GM18507 (cell line): ENCODE measurements at places on chromosomes 11 and 22.

GRCh38 chr11:84503503-84503902 lies 1123.6 kb downstream of the DLG2 start:
- DNase-seq, result no peak

- no peak for DNase-seq
Observed at GRCh38 chr22:20448630-20449029, 11.0 kb upstream of the SCARF2 start.

GRCh38 chr22:48568736-48569330 lies 1258.8 kb downstream of the BRD1 start:
- DNase-seq, result no peak

DNA sequence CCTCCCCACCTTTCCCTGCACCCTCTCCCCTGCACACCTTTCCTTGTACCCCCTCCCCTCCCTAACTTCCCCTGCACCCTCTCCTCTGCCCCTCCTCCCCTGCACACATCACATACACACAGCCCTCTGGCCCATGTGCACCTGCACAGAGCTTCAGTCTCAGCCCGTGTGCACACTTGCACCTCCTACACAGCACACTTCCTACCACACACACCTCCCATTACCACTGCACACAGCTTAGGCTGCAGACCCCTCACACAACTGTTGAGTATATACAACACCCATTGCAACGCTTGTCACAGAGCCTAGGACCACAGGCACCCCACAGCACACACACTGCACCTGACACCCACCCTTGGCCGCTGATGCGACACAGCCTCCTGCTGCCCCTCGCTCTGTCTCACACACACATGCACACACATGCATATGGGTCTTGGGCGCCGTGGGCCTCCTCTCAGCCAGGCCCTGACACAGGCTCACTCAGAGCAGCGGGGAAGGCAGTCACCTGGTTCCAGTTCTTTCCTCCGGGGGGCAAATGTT lies 411 bp downstream of the SIGIRR start:
- no peak for DNase-seq

GRCh38 chr11:8352103-8352875 lies 88.6 kb upstream of the LMO1 start:
- DNase-seq, result no peak

GRCh38 chr22:48335442-48336139 lies 1492.1 kb downstream of the BRD1 start:
- DNase-seq, result no peak

DNA sequence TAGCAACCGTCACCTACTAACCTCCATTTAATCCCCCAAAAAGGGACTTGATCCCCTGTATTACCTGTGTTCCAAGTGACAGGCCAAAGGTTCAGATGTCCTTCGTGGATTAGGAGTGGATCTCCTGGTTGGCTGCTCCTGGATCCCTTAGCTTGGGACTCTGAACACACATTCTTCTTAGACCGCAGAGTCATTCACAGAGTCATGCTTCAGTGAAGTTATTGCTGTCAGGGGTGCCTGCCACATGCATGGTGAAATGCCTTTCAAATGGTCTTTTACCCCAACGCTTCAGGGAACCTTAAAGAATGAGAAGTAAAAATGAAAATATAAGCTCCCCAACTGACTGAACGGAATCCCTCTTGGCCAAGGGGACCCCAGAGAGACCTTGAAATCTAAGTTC lies 49.1 kb downstream of the ADAMTS8 start:
- DNase-seq, result no peak

- DNase-seq, result no peak
Observed at GRCh38 chr22:36940676-36941075, 27.2 kb downstream of the CSF2RB start.

GRCh38 chr22:39466228-39467006 lies 9.6 kb downstream of the MGAT3 start:
- DNase-seq, result no peak

DNA sequence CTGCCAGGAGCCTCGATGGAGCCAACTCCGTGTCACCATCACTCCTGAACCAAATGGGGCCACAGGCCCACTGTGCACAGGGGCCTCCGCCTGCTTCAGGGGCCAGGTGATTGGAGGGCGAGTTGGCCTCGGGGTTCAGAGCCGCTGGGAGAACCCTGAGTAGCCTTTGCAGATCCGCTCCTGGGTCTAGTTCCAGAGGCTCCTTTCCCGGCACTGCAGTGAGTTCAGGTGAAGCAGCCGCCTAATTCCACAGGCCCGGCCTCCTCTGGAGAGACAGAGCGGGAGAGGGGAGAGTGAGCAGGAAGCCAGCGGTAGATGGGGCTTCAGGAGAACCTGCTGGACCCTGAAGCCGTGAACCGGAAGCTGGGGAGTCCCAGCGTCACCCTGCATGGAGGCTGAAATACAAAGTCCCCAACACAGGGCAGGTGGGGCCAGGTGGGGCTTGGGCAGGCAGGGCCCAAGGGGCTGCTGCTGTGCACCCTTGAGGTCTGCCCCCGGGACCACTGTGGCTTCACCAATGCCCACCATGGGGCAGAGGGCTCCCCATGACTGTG lies 22.5 kb downstream of the DRD4 start:
- no peak for DNase-seq

- DNase-seq, result no peak
Observed at GRCh38 chr11:2770761-2771301, 71.0 kb upstream of the KCNQ1OT1 start.

- no peak for DNase-seq
Observed at GRCh38 chr22:27476729-27477128, 324.8 kb downstream of the MN1 start.

- no peak for DNase-seq
Observed at GRCh38 chr11:8826901-8827560, 84.0 kb upstream of the AKIP1 start.

DNA sequence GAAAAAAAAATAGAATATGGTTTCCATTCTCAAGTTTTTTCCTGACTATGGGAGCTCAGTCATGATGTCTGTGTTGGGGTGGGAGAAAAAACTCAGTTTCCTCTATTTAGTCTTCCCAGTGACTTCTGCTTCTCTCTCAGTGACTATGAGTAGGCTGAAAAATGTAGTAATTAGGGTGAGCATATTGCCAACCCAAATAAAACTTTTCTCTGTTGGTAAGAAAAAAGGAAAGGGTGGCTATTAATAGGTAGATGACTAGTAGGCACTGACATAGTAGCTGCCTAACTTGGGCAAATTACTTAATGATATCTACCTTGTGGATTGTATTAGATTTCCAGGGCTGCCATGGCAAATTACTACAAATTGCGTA lies 34.2 kb upstream of the BIRC3 start:
- DNase-seq, result no peak

GRCh38 chr11:60658409-60658808 lies 41.0 kb upstream of the MS4A8 start:
- no peak for DNase-seq

DNA sequence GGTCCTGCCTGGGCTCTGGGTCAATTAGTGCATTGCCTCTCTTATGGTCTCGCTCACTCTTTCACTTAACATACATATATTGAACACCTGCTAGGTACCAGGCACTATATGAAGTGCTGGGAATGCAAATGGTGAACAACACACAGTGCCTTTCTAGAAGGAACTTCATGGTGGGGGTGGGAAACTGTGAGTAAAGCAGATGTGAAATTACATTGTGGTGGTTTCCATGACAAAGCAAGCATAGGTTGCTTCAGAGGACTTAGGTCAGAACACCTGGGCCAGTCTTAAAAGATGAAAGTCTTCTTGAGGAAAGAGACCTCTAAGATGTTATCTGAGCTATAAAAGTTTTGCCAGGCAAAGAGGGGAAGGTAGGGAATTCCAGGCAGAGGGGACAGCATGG lies 231.3 kb downstream of the BUD13 start:
- DNase-seq, result no peak

GRCh38 chr11:123103326-123103980 lies 41.5 kb upstream of the HSPA8 start:
- no peak for DNase-seq

GRCh38 chr22:49993649-49994360 lies 18.8 kb downstream of the IL17REL start:
- no peak for DNase-seq

DNA sequence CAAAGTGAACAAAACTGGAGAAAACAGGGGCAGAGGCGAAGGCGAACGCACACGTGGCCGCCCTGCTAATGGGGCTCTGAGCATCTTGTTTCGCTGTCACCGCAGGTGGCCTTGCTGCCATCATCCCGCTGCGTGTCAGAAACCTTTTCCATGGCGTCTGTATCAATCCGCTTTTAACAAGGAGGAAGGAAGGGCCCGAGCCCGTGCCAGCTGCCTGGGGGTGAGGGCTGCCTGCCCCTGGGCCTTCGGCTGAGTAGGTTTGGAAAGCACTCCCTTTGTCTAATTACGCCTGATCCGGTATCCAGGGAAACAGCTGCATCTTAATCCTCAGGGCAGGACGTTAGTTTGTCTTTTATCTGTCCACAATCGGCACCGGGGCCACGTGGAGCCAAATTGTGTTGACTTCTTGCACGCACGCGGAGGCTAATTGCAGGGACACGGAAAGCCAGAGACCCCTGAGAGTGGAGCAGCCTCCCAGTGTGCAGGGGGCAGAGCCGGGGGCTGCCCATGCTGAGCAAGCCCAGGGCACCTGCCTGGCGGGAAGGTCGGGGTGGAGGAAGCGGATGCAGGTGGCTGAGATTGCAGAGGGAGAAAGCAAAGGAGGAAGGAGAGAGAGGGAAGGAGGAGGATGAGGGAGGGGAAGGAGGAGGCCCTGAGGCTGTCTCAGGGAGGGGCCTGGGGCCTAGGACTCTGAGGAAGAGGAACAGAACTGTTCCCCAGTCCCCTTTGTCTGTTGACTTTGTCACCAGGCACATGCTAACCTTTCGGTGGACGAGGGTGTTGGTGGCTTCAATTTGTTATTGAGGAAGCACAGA lies 19.2 kb upstream of the TH start:
- DNase-seq, result no peak

GRCh38 chr11:118087931-118088330 lies 1.2 kb upstream of the SMIM35 start:
- no peak for DNase-seq

GRCh38 chr11:79128291-79128690 lies 312.5 kb downstream of the TENM4 start:
- no peak for DNase-seq

- peak; percentile 44 for DNase-seq
Observed at GRCh38 chr22:38262051-38262795, 10.6 kb downstream of the TMEM184B start.

DNA sequence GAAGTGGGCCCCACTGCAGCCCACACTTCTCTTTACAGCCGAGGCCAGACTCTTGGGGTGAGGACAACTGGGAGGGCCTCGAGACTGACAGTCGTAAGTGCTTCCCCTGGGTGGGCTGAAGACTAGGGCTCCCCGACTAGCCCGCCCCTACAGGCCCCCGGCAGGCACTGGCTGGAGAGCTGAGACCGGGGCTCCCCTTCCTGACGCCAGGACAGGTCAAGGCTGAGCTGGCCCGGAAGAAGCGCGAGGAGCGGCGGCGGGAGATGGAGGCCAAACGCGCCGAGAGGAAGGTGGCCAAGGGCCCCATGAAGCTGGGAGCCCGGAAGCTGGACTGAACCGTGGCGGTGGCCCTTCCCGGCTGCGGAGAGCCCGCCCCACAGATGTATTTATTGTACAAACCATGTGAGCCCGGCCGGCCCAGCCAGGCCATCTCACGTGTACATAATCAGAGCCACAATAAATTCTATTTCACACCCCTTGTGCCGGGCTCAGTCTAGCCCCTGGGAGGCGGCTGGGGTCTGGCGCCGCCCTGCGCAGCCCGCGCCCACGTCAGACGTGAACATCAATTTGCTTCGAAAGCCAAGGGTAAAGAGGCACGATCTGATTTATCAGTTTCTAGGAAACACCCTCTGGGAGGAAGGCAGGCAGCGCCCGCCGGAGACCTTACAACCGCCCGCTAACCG lies 13.5 kb downstream of the SCYL1 start:
- no peak for DNase-seq

- DNase-seq, result no peak
Observed at GRCh38 chr11:45648931-45649330, 16.5 kb downstream of the CHST1 start.

GRCh38 chr11:64841592-64842365 lies 2.7 kb downstream of the CDC42BPG start:
- DNase-seq, result no peak

- DNase-seq, result no peak
Observed at GRCh38 chr11:65648997-65649493, 11.1 kb downstream of the SIPA1 start.

GRCh38 chr11:11320825-11321224 lies 32.2 kb downstream of the CSNK2A3 start:
- DNase-seq, result no peak

GRCh38 chr11:34957606-34958005 lies 41.2 kb downstream of the PDHX start:
- no peak for DNase-seq

- no peak for DNase-seq
Observed at GRCh38 chr22:16831257-16831656, 6.0 kb upstream of the XKR3 start.

GRCh38 chr22:42805016-42805997 lies 51.8 kb downstream of the ARFGAP3 start:
- no peak for DNase-seq

GRCh38 chr11:62555464-62556107 lies 9.0 kb upstream of the AHNAK start:
- no peak for DNase-seq

DNA sequence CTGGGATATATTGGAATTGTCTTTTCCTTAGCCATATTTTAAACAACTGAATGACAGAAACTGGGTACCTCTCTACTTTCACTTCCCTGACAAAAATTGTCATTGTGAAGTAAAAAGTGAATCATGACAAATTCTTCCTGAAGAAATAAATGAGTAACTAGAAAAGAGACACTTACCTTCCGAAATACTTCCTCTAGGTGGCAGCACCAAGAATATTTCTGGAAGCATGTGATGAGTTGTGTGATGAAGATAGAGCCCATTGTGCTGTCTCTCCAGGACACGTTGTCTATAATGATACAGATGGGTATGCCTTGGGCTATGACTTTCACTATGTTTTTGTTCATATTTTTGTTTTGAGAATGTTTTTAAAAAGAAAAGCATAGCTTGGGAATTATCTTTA lies 21.5 kb downstream of the CASP4 start:
- no peak for DNase-seq

DNA sequence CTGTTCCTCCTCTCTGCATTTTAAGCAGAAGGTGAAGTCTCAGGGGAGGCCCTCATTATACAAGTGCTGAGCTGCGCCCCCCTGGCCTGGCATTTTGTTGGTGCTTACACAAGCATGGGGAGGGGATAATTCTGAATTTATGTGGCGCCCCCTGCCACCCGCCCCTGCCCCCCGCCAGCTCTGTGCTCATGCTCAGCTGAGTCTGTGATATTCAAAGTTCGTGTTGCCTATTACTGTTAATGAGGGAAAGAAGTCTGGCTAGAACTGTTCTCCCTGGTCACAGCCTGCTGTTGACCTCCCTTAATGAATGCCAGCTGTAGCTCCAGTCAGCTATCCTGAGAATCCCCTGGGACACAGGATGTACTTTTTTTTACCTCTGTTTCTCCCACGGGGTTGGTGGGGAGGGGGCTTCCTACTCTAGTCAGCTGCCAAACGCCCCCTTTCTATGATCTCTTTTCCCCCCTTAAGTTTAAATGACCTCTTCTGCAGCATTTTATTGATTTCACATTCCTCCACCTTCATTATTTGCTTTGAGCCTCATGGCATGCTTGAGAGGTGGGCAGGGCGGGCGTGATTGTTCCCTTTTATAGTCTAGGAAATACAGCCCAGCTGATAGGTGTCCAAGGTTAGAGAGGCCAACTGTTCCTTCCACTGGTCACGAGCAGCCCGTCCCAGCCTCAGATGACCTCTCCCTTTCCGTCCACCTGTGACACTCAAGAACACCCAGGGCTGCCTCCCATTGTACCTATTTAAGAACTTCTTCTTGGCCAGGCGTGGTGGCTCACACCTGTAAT lies 12.2 kb downstream of the USP2 start:
- DNase-seq, result no peak

- no peak for DNase-seq
Observed at GRCh38 chr22:39545386-39546365, 13.1 kb upstream of the RPS19BP1 start.

- no peak for DNase-seq
Observed at GRCh38 chr11:33271059-33271458, 13.9 kb downstream of the HIPK3 start.
